ENCODE measurements at places on chromosomes 5 and 9.
A peak's percentile ranks its signal among the peaks of the same experiment; 100 is the strongest.

GRCh38 chr9:116219686-116220085, 66.1 kb downstream of the PAPPA start:
- peak; percentile 37 for DNase-seq

DNA sequence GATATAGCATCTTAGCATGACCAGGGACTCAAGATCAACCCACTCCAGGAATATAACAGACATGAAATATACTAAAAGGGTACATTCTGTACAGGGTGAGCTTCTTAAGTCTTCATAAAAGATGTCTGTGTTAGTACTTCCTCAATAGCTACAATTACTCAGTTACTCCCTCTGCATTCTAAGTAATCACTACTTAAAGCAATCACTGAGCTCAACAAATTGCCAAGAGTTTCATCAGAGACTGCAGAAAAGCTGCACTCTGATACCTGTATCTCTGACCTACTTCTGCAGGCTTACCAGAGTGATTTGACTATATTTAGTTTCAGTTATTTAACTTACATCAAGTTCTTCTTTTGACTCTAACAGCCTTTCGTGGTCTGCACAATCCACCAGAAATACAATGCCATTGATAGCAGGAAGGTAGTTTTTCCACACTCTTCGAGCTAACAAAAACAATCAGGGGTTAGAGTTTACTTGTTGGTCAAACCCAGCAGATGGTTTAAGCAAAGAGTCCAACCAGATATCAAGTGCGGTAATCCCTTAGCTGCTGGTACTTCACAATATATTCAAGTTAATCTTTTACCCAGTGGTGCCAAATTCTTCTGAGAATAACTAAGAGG, 23.3 kb downstream of the SAR1B start:
- DNase-seq = no peak

DNA sequence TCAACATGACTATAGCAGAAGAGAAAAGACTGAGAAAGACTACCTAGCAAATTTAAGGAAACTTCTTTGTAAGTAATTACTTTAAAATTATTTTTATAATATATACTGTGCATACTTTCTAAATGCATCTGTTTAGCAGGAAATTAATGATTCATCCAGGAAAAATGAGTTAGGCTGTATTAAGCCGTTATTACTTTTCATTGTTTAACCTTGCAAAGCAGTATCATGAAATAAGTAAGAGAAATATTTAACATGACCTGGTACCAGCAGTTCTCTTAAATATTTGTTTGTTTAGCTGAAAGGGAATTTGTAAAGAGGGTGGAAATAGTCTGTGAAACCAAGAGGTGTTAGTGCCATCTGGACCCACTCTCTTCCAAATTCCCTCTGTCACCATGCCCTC, 175.0 kb downstream of the GNAQ start:
- DNase-seq = no peak

- peak; percentile 80 for DNase-seq
Observed at GRCh38 chr5:176183321-176184074, 54.7 kb upstream of the SIMC1 start.

DNA sequence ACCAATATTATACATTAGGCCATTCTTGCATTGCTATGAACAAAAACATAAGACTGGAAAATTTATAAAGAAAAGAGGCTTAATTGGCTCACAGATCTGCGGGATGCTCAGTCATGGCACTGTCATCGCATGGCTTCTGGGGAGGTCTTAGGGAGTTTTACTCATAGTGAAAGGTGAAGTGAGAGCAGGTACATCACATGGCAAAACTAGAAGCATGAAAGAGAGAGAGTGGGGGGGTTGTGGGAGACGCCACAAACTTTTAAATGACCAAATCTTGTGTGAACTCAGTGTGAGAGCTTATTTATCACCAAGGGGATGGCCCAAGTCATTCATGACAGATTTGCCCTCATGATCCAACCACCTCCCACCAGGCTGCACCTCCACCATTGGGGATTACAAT, 398.3 kb upstream of the EDIL3 start:
- no peak for DNase-seq

DNA sequence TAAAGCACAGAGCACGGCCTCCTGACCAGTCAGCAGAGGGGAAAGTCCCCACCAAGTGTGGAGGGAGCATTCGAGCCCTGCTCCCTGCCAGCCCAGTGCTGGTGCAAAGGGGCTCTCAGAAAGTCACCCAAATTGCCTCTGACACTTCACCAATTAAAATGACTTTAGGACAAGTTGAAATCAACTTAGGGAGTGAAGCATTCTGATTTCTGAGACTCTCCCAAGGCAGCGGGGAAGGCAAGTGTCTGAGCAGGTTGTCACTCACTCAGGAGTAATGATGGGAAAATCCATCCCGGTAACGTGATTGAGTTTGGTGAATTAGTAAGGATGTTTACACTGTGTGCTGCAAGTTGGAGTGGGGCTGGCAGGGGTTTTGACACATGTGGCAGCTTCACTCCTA, 73.7 kb downstream of the PCDH1 start:
- no peak for DNase-seq

DNA sequence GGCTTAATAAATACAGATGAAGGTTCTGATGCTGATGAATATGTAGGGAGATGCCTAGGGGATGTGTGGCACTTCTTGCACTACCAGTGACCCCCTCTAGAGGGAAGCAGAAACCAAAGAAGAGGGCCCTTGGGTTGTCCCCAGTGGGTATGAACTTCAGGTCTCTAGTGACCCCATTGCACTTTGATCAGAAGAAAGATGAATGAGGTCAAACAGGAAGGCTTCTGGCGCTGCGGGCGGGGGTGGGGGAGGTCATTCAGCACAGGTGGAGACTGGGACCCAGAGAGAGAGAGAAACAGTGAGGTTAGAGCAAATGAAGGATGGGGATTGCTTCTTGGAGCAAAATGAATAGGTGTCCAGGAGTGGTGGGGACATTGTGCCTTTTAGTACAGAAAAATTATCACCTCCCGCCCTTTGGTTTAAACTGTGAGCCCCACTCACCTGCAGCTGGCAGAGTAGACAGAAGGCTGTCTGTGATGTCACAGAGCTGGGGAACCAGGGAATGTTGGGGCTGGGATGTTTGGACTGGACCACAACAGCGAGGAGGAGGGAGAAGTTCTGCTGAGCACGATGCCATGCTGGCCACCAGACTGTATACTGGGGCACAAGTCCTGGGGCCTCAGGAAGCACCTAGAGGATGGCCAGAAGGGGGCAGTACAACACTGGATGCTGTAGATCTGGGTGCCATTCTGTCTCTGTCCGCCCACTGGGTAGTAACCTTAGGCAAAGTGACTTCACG, at the start of gene TEX48:
Gene TEX48 (minus strand): TSS at position 599 of the 739 bp plus-strand sequence. CDS start 10,469 bp downstream, outside the sequence.
- peak; percentile 34 for DNase-seq

DNA sequence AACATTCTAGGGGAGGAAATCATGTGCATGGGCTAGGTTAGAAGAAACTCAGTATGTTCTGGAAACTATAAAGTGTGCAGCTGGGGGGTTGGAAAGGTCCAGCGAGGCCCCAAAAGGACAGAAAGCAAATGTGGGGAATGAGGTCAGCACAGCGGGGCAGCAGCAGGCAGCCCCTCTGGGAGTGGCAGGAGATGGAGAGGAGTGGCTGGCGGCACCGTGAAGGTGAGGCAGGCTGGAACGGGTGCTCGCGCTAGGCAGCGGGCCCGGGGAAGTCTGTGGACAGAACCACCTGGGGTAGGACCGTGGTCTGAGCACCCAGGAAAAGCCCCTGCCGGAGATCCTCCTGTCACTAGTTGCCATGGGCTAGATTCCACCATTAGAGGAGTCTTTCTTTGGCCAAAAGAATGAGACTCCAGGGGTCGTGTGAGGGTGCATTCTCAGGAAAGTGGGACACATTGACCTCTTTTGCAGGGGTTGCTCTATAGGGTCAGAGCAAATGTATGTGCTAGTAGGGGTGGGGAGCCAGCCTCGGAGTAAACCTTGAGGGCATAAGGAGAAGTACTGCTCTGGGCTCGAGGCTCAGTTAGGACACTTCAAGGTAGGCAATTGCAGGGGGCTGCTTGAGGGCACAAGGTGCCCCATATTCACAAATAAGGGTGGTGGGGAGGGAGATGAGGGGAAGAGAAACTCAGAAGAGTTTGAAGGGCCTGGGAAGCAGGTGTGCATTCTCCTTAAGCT, 61.2 kb downstream of the IL6ST start:
- no peak for DNase-seq

GRCh38 chr9:130938652-130939404, at the start of gene FIBCD1:
TSS of gene FIBCD1 (minus strand) at chr9:130939247. CDS start at chr9:130938607, 640 bp downstream.
- DNase-seq = no peak

DNA sequence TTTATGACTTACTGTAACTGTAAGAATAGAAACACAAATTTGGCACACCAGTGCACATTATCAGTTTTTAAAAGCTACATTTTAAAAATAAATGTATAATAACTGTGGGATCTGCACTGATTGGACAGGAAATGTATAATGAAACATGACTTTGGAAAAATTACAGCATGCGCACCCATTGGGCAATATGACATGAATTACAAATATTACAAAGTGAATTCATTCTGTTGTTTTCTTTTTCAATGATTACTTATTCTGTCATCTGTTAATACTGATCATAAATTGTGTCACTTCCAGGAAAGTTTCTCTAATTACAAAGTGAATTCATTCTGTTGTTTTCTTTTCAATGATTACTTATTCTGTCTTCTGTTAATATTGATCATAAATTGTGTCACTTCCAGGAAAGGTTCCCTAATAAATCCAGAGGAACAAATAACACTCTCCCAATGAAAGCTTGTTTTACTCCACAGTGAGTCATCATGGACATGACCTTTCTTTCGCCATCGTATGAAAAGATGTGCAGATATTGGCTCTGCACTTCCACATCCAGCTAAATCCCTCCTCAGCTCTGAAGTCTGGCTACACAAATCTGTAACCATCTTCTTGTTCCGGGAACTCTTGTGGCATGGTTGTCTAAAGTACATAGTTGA, 297.0 kb upstream of the HAPLN1 start:
- DNase-seq = no peak

- DNase-seq = no peak
Observed at GRCh38 chr5:16574789-16575721, 41.7 kb downstream of the RETREG1 start.

DNA sequence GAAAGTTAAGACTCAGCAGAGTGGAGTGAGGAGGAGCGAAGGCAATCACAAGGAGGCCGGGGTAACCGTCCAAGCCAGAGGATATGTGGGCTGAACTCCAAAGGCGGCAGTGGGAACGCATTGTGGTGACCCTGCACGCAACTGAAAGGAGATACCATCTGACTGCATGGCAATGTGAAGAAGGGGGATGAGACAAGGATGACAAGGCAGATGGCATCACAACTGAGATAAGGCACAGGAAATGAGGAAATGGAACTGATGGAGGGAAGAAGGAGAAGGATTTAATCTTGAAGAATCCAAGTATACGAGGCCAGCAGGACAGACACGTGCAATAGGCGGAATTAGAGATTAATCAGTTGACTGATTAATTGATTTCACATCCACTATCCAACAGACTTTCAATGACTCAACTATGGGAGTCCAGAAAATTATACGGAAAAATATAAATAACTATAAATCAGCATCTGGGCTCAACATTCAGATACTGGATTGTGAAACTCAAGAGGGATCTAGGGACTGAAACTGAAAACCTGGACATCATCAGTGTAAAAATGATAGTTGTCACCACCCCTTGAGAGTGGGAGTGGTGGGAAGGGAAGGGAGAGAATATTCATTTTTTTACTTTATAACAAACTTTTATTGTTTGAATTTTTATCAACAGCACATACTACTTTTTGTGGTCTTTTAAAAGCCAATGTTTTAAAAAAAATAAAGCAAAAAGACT, 86.1 kb downstream of the ARL15 start:
- no peak for DNase-seq

GRCh38 chr5:156670615-156671014, 179.5 kb upstream of the PPP1R2B start:
- DNase-seq = no peak

GRCh38 chr9:90055226-90055625, 450.4 kb downstream of the GADD45G start:
- no peak for DNase-seq
